Panc1 (cell line): ENCODE measurements at places on chromosomes 5 and 9.

- no peak for DNase-seq
Measured at GRCh38 chr5:134540747-134541733, 15.6 kb downstream of the JADE2 start.

GRCh38 chr9:86217076-86217755 is 42.2 kb downstream of the C9orf153 start:
- DNase-seq, result no peak

GRCh38 chr5:40121236-40121635 is 558.5 kb upstream of the PTGER4 start:
- DNase-seq, result no peak

GRCh38 chr9:87336914-87337333 is 160.7 kb upstream of the DAPK1 start:
- DNase-seq, result peak; percentile 10

DNA sequence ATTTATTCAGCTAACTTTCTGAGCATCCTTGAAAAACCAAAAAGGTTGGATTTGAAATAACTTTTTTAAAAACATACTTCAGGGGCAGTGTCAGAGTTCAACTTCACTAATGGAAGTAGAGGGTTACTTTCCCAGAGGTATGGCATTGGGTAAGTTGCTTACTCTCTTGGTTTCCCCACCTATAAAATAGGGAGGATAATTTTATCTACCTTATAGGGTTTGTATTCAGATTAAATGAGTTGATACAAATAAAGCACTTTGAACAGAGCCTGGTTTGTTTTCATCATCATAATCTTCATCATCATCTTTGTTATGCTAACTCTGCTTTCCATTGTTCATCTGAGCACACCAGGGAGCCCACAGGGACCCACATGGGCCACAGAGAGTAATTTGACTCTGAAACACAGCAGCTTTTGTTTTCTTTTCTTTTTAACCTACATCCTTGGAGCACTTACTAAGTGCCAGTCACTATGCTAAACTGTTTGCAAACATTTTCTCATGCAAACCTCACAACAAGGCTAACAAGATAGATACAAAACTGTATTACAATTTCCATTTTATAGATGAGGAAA is 179.1 kb upstream of the SLC24A2 start:
- no peak for DNase-seq

DNA sequence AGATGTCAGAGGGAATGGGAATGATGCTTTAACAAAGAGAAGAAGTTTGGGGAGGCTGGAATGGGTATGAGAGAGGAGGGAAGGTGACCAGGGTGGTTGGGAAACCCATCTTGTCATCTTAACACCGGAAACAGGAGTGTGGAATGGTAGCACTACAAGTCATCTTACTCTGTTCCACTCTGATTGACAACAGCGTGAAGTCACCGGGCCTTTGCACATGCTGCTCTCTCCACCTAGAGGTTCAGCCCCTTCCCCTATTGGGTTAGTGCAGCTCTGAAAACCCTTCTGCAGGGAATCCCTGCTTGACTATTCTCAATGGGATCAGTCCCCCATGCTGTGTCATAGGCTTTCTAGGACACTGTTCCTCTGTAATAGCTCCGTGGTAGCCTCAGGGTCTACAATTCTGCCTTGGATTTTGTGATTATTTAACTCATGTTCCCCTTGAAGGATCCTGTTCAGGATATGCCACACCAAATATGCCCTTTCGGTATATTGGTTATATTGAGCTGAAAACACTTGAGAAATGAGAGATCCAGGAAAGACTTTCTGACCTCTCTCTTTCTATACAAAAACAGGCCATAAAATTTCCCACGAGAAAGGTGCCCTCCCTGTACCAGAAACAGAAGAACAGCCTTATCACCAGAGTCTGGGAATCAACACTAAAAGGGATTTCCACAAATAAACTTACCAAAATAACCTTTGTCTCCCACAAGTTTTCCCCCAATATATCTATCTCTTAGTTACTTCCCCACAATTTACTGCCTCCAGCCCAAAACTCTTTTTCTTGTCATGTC is 86.3 kb downstream of the TLE1 start:
- DNase-seq, result no peak

GRCh38 chr9:108694170-108694569 is 161.6 kb downstream of the ACTL7B start:
- no peak for DNase-seq

- DNase-seq, result peak; percentile 24
Measured at GRCh38 chr5:147576646-147577535, 67.0 kb upstream of the DPYSL3 start.

DNA sequence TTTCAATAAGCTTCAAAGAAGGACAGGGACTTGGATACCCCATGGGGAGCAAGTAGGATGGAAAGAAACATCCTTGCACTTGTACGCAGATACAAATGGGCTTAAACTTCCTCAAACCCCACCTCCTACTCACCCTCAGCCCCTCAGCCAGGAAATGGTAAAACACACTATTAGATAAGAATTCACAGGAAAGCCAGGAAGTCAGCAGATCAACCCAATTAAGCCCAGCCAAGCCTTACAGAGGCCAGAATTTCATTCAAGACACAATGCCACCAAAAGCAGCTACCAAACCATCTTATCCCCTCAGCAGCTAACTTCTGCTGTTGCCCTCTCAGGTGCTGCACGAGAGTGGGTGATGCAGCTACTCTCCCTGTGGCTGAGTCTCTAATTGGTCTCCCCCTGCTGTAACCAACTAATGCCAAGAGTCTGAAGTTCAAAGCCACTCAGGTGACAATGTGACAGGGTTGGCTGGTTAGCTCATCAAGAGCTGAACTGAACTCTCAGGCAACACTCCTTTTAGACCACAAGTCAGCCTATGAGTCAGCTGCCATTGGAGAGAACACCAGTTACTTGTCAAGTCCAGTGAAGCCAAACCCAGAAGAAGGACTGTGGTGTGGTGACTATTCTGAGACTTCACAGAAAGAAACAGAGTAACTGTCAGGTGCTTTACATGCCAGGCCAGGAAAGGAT is 201.9 kb downstream of the ZNF608 start:
- DNase-seq, result no peak

DNA sequence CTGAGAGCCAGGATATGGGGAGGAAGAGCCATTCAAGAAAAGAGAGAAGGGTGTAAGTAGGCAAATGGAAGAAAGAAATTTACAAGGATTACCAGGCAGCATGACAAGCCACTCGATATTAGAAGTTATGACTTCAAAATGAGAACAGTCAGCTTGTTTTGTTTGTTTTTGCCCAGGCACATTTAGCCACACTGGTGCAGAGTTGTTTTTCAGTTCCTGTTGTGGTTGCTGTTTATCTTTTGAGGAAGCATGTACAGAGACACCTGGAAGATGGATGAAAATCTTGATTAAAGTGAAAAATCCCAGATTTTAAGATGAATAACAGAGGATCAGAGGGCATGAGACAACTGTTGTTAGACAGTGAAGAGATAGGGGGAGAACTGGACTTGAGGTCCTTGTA is 199.1 kb downstream of the MTRR start:
- no peak for DNase-seq

- DNase-seq, result no peak
Measured at GRCh38 chr5:60677850-60678664, 21.9 kb downstream of the DEPDC1B start.

DNA sequence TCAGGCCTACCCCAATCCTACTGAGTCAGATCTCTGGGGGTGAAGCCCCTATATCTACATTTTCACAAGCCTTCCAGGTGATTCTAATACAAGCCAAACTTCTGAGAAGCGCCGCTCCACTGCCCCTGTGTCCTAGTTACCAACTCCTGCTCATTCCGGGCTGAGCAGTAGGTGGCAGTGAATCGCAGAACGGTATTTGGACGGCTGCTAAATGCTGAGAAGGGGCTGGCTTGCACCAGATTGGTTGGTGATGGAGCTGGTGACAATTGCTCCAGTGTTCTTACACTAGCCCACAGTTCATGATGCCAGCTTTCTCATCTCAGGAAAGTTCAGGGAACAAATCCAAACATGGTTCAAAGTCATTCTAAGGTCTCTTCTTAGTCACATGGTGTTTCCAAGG is 31.1 kb upstream of the FGF1 start:
- no peak for DNase-seq

GRCh38 chr9:131717719-131718460 is 22.0 kb downstream of the RAPGEF1 start:
- no peak for DNase-seq

DNA sequence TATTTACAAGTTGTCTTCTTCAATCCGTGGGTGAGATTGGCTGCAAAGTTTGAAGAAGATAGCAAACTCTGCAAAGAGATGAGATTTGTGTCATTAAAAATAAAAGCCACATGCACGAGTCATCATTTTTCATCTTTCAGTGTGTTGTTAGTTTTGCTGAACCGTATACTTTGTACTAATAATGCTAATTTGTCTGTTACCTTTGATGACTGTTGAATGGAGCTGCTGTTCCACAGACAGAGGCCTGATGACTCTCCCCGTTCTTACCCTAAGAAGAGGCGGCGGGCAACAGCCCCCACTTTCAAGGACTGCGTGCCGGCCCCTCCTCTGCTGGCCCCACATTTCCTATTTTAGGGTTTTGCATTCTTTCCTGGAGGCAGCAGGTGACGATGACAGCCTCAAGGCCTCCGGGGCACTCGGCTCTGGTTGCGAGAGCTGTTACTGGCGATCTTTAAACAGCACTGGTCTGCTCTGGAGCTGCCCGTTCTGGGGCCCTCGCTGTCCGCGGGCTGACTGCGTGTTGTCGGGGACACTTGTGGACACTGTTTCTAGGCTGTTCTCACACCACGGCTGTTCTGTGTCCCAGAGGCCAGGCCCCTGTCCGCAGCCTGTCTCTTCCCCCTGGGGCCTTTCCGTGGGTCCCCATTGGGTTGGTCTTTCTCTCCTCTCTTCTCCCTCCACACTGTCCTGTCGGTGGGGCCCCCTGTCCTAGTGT is 35.1 kb downstream of the NDUFS6 start:
- no peak for DNase-seq

GRCh38 chr5:149297340-149298025 is 25.8 kb downstream of the AFAP1L1 start:
- no peak for DNase-seq

DNA sequence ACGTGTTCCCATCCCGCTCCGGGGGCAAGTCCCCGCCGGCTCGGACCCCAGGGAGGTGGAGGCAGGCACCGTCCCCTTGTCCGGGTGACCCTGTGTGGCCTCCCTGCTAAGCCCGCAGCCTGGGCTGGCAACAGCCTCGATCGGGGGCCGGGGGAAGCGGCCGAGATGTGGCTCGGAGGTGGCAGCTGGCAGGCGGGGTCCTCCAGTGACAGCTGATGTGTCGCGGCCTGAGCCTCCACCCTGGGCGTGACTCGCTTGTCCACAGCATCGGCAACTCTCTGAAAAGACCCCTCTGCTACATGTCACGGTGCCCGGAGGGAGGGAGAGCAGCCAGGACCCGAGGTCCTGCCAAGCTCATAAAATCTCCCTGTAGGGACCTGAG is 124.8 kb upstream of the IRX4 start:
- DNase-seq, result no peak

GRCh38 chr5:125269926-125270325 is 523.5 kb upstream of the ZNF608 start:
- DNase-seq, result no peak

DNA sequence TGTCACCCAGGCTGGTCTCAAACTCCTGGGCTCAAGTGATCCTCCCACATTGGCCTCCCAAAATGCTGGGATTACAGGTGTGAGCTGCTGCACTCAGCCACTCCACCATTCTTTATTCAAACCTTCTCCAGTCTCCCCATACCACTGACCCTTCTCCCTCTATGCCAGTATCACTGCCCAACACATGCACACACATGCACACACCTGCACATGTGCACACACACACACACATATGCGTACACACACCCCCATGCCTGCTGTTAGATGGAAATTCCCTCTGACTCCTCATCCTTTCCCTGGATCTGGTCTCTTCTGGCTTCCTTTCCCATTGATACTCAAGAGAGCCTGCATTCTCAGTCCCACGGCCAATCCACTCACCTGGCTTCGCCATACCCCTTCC is 170.0 kb downstream of the CRB2 start:
- DNase-seq, result no peak

DNA sequence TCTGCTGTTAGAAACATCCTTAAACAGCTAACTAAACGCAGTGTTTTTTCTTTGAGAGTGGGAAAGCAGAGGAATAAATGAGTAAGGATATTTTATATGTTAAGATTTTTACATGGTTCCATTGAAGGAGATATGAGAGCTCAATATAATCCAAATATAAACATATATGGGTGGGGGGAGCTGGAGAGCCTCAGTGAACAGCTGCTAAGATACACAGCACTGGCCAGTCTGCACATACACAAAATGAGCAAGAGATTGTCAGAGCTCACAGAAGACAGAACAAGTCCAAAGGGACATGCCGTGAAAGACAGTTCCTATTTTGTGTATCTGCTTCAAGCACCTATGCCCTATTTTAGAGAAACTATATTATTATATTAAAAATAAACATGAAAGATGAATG is 46.9 kb downstream of the CLINT1 start:
- DNase-seq, result no peak

DNA sequence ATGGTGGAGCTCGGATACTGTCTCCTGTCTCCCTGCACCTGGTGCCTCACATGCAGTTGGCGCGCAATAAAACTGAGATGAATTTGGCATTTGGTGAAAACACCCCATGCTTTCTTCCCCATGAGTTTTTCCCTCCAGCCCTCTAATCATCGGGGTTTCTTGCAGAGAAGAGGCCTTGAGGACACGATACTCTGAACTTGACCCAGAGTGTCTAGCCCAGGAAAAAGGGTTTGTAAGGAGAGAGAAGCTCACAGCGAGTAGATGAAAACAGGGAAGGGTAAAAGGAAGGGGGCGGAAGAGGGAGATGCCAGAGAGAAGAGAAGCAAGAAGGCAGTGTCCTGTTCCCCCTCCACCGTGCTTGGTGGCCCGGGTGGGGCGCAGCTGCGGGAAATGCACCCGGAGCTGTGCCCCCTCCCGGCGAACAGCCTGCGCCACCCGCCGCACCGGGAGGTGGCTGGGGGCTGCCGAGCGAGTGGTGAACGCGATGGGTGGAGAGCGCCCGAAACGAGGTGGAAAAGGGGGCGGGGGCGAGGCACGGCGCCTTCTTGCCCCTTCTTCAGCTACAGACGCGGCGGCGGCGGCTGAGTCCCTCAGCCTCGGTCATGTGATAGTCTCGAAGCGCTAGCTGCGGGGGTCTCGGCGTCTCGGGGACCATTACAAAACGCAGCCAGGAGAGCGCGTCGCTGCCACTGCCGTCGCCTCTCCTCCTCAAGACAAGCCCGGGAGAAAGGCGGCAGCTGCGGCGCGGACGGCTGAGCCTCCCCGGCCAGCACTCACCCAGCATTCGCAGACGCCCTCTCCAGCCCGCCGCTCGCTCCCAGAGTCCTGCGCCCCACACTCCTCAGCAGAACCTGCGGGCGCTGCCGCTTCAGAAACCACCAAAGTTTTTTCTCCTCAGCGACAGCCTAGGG is 1.1 kb upstream of the FOXB2 start:
- DNase-seq, result no peak

- DNase-seq, result no peak
Measured at GRCh38 chr9:135620558-135620957, 18.8 kb downstream of the GLT6D1 start.

GRCh38 chr9:27059412-27059811 is 49.6 kb upstream of the TEK start:
- DNase-seq, result no peak

GRCh38 chr9:126991183-126991582 is 76.6 kb downstream of the RALGPS1 start:
- DNase-seq, result no peak

GRCh38 chr5:132483101-132483500 is 7.5 kb downstream of the IRF1 start:
- DNase-seq, result no peak
